ENCODE measurements at places on chromosomes 13 and 19.

DNA sequence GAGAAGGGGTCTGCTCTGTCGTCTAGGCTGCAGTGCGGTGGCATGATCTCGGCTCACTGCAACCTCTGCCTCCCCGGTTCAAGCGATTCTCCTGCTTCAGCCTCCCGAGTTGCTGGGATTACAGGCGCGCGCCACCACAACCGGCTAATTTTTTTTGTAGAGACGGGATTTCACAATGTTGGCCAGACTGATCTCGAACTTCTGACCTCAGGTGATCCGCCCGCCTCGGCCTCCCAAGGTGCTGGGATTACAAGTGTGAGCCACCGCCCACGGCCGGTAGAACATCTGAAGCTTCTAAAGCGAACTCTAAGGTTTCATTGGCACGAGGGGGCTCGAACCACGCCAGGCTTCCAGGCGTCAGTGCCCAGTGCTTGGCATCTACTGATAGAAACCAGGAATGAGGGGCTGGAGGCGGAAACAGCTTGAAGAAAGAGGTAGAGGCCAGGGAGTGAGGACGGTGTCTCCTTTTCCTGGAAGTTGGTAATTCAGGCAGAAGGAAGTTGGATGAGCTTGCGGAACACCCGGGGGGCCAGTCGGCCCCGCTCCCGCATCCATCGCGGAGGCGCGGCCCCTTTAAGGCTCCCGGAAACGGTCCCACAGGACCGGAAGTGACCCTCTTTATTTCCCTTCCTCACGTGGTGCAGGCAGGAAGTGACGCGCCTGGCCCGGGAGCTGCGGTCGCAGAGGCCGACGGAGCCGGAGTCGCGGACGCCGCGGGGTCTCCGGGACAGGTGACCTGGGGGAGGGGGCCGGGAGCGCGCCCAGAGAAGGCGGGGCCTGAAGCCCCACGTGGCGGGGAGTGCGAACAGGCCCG, at the start of gene CCDC9:
Gene CCDC9, plus strand, starts transcription at position 647 of the 814 bp plus-strand sequence. CDS start 1,876 bp downstream, outside the sequence.
- DNase-seq: peak; percentile 93

- no peak for DNase-seq
Measured at GRCh38 chr19:8663920-8664670, 33.7 kb downstream of the NFILZ start.

DNA sequence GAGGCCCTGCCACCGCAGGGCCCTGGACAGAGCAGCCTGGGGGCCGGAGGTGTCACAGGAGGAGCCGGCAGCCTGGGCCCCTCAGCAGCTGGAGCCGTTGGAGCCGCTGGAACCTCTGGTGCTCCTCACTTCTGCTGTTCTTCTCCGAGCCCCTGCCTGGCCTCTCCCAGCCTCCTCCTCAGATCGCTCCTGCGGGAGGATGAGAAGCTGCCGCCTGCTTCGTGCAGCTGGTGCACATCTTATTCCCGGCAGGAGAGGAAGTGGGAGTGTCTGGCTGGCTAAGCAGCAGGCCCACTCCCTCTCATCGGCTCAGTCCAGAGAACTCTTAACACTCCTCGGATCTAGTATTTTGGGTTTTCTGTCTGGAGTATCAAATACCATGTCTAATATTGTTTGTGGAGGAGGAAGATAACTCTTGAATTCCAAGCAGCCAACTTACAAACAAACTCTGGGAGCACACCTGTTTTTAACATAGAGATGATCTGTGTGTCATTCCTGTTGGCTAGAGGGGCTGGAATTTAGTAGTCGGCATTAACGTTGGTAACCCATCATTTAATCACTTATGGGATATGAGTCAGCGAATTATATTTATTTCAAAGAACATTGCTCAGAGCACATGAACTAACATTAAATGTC, 37.1 kb upstream of the RNF113B start:
- DNase-seq: no peak

GRCh38 chr19:58555920-58556621, 1.2 kb upstream of the CHMP2A start:
- DNase-seq: no peak
